GM12892 (cell line): ENCODE measurements at places on chromosomes 7 and 10.

- no peak for DNase-seq
These were observed 808.1 kb downstream of the XPNPEP1 start for GRCh38 chr10:109115179-109115578.

- no peak for DNase-seq
These were observed 30.0 kb downstream of the LAMB1 start for GRCh38 chr7:107972941-107973376.

- no peak for DNase-seq
These were observed 28.1 kb downstream of the KNDC1 start for GRCh38 chr10:133187906-133188681.

GRCh38 chr7:155860840-155861479 is 48.7 kb upstream of the SHH start:
- DNase-seq: no peak

- no peak for DNase-seq
These were observed 385.7 kb downstream of the TNS3 start for GRCh38 chr7:47196106-47196645.

- DNase-seq: no peak
These were observed 655.0 kb upstream of the ADARB2 start for GRCh38 chr10:2392145-2392812.

- DNase-seq: no peak
These were observed 66.6 kb downstream of the CAV1 start for GRCh38 chr7:116591202-116592040.

DNA sequence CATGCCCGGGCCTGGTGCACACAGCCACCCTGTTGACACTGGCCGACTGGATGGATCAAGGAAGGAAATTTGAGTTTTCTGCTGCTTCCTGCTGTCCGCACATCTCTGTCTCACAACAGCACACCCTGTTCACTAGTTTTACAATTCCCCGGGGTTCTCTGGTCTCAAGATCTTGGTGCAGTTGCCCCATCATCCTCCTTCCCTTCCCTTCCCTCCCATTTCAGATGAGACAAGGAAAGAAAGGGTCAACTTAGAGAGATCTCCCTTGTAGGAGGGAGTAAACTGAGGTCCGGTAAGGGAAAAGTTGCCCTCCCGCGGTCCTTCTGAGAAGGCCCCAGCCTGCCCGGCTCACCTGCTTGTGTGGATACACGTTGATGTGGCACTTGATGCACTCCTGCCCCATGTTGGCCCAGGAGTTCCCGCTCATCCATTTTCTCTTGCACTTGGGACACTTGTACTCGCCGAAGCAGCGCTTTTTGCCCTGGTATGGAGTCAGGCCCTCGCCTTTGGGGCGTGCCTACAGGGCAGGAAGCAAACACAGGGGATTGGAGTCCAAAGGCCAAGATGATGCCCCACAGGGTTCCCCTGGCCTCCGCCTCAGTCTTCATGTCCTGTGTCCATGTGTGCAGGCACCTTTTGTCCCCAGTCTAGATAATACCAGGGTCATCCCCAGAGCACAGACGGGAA is 46.8 kb downstream of the PPIF start:
- DNase-seq: no peak

DNA sequence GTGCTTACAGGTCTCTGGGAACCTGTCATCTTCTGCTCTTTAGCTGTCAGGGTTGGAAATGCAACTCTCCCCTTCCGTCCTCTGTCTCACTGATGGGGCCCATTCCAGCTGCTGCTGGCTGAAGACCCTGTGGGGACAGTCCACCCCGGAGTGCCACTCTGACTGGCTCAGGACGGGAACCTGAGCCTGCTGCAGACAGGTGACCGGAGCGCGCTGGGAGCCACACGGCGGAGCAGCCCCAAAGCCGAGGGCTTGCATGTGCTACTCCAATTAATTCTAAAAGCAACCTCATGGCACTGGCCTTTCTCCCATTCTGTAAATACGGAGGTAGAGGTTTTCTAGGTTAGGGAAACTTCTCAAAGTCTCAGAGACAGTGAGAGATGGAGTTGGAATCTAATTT is 223.5 kb upstream of the PITRM1 start:
- no peak for DNase-seq

DNA sequence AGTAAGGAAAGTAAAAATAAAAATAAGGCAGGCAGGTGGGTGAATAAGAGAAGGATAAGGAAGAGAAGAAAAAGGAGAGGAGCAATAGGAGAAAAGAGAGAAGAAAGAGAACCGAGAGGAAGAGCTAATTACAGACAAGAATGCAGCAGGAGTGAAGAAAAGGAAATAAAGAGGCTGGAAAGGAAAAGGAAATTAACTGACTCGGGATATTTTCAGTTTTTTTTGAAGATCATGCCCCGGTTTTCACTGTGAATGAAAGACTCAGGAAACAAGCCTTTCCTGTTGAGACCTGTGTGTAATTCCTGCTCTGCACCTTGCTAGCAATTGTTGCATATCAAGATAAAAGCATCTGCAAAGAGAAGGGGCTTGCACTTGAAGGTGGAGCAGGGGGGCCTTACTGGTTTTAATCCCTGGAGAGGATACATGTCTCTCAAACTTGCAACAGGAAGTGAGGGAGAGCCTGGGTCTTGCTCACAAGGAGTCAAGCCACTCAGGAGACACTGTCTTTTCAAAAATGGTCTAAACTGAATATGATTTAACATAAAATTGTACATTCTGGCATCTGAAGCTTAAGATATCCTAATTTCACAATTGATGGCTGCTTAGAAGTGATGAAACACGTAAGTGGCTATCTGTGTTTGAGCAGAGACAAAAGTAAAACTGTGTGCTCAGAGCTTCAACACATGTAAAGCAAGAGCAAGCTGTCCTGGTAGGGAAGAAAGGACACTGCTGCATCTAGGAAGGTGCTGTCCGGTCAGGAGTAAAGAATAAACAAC is 157.6 kb downstream of the FAM107B start:
- DNase-seq: no peak

DNA sequence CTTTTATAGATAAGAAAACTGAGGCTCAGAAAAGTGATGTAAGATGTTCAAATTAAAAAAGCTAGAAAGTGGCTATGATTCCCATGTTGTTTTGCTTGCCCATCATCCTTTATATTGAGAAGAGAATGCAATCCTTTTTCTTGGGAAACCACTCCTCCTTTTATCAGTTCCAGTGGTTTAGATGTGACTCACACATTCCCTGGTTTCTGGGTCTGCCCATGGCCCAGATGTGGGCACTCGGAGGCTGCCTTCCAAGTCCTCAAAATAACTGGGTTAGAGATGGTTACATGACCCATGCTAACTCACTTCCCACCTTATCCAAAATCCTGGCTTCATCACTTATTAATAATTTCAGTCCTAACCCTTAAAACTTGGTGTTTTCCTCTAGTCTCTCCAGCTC is 550.0 kb downstream of the MDFIC start:
- no peak for DNase-seq

DNA sequence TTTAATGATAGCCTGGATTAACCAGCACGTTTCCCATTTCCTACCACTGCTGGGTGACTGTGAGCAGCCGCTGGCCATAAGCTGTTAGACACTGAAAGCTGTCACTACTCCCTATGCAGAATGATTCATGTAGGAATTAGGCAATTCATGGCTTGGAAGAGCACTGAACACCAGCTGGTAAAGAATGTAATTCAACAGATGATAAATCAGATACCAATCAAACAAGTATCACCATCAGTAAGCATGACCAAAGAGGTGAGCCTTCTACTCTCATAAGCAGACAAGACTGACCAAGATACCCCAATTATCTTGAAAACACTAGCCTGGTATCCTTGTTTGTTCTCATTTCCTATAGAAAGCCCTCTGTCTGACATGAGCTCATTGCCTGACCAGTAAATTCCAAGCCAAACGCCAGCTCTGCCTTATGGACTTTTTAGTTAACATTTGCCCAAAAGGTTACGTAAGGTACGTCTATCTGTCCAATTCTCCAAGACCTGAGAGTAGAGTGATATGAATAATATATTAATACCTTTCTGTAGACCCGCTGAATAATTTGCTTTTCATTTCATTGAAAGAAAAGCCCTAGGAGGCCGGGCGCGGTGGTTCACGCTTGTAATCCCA is 127.7 kb downstream of the ELMO1 start:
- no peak for DNase-seq

DNA sequence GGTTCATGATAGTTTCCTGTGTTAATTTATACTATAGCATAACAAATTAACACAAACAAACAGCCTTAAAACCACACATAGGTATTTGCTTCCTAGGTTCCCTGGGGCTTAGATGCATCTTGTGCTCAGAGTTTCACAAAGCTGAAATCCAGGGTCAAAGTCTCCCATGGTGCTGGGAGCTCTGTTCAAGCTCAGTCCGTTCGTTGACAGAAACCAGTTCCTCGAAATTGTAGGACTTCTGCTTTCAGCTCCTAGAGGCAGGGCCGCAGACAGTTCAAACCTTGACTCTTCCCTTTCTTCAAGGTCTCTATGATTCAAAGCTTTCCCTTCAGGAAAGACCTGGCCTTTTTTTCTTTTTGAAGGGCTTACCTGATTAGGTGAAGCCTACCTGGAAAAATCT is 90.5 kb downstream of the VSTM2A start:
- no peak for DNase-seq

DNA sequence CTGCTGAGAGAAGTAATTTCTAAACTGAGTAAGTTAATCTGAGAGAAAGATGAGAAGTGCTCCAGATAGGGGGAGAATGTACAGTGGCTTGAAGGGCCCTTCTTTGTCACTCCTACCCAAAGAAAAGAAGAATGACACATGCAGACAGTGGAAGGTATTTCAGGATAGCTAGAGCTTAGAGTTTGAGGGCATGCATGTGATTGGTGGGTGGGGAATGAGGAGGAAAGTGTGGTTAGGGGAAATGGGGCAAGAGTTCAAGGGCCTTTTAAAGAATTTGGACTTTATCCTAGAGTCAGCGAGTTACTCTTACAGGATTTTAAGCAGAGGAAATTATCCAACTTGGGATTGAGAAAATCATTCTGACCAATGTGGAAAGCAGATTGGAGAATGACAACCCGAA is 50.0 kb downstream of the ANLN start:
- no peak for DNase-seq

DNA sequence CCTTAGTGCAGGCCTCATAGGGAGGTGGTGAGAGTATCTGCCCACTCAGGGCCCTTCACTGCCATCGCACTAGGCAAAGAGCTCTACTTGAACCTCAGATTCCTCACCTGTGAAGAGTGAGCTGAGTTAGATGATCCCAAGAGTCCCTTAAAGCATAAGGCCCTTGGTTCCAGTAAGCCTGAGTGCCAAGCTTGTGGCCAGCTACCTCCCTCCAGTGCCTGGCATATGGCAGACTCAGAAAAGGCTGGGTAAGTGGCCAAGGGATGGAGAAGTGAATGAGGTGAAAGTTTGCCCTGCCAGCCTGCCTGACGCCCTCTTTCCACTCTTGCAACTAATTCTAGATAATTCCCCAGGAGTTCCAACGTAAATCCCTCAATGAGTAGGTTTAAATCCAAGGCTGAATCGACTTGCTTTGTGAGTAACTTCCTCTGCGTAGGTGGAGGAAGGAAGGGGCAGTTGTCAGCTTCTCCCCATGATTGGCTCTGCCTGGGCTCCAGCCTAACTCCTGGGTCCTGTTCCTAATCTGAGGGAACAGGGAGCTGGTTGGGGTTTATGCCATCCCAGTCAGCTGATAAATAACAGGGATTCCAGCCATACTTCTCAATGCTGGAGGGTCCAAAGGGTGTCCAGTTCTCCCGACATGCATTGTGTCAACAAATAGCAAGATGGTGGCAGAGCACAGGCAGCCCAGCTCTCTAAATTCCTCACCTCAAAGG is 14.2 kb downstream of the DUSP5 start:
- DNase-seq: no peak

DNA sequence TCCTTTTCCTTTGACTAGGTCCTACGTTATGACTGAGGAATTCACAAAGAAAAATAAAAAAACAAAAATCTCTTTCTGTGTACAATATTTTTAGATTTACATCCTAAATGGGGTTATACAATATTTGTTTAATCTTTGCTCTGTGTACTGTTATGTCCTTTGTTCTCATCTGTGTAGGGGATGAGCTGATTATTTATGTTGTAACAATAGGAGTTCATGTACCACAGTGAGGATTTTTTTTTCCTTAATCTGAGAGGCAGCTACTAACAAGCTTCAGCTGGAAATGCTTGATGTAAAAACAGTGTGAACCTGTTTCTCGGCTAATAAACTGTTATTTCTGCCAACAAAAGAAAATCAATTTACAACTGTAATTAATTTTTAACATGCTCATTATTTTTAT is 58.0 kb downstream of the ORC5 start:
- no peak for DNase-seq

DNA sequence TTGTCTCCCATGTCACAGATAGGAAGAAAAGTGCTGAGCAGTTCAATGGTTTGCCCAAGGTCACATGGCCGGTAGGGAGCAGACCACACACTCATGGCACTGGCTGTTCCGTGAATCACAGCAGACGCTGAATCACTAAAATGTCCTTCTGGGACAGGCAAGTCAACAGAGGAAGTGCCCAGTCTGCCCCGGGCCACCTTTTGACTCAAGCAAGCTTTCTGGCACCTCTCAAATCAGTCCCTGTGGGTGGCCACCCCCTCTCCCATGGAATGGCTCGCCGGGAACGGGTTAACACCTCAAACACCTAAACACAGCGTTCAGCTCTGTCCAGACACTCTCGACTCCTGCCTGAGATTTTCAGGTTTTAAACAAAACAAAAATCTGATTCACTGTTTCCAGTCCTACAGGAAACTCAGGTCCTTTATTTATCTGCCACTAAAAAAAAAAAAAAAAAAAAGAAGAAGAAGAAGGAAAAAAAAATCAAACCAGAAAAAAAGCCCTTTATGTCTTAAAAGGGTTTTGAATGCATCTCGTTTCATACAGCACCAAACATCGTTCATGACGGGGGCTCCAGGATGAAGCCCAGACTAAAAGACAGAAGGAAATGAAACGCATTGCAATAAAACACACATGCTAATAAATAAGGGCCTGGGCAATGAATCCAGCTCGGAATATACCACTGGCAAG is 15.5 kb downstream of the CARD11 start:
- DNase-seq: no peak

DNA sequence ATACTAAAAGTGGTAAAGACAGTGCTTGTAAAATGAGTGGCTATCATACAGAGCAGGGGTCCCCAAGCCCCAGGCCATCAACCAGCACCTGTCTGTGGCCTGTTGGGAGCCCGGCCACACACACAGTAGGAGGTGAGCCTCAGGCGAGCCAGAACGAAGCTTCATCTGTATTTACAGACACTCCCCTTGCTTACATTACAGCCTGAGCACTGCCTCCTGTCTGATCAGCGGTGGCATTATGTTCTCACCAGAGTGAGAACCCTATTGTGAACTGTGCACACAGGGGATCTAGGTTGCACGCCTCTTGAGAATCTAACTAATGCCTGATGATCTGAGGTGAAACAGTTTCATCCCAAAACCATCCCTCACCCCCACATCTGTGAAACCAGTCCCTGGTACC is 58.7 kb downstream of the ITGA8 start:
- no peak for DNase-seq
